Amniotic epithelial cell (primary cell): ENCODE measurements at places on chromosomes 6 and 20.
A peak's percentile ranks its signal among the peaks of the same experiment; 100 is the strongest.

GRCh38 chr6:138544501-138544900, 45.2 kb upstream of the NHSL1 start:
- peak; percentile 29 for DNase-seq

GRCh38 chr6:129709196-129709768, 695 bp downstream of the ARHGAP18 start:
- peak; percentile 47 for DNase-seq

DNA sequence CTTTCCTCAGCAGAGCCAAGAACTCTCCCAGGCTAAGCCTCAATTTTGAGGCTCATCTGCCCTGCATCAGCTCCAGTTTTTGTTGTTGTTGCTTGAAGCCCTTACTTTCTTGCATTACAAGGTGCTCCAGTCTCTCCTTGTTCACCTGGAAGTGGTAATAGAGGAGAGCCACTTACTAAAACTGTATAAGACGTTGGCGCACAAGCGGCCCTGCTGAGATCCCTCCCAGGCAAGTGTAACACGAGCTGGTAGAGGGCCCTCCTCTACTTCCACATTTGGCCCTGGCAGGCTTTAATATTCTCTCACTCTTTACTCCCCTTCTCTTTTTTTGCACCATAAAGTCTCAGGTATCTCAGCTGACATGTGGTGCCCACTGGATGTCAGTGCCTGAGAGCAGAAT, 19.5 kb downstream of the GCM2 start:
- no peak for DNase-seq

- no peak for DNase-seq
These were observed 77.5 kb downstream of the PSMG4 start for GRCh38 chr6:3336066-3336786.

DNA sequence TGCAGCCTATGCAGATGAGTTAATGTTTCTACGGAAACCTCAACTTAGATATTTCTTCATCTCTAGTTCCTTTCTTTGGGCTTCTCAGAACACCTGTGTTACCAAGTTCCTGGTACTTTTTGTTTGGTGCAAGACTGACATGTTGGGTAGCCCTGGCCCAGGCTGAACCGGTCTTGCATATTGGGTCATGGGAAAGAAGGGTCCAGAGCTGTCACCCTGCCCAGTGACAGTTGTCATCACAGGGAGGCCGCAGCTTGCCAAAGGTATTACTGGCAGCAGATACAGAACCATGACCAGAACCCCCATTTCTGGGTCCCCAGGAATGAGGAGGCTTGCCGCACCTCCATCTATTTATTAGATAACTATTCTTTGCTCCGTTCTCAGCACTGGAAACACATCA, 40.2 kb downstream of the PDYN start:
- no peak for DNase-seq

DNA sequence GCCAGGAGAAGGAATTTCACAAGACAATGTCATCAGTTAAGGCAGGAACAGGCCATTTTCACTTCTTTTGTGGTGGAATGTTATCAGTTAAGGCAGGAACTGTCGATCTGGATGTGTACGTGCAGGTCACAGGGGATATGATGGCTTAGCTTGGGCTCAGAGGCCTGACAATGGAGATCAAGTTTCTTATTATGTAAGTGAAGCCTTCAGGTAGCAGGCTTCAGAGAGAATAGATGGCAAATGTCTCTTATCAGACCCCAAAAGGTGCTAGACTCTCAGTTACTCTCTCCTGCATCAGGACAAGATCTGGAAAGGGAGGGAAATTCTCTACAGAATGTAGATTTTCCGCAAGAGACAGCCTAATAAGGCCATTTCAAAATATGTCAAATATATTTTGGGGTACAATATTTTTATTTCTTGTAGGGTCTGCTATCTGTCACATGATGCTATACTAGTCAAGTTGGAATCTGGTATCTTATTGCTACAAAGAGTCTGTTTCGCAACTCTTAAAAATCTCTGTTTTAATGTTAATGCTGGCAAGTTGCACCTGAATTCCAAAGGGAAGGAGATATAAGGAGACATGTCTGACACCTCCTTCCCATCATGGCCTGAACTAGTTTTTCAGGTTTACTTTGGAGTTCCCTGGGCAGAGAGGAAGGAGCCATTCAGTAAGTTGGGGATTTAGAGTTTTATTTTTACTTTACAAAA, 48.8 kb downstream of the TRDN start:
- no peak for DNase-seq

- DNase-seq, result no peak
These were observed 24.6 kb downstream of the KHDC1L start for GRCh38 chr6:73200735-73201134.

GRCh38 chr20:38293491-38294065, 10.4 kb upstream of the BPI start:
- no peak for DNase-seq
